ENCODE measurements at places on chromosomes 12 and 14.

GRCh38 chr12:75750716-75751306 lies 239.4 kb upstream of the KRR1 start:
- no peak for DNase-seq

- no peak for DNase-seq
Observed at GRCh38 chr12:76501390-76501789, 58.2 kb downstream of the OSBPL8 start.

- no peak for DNase-seq
Observed at GRCh38 chr12:104064842-104065427, 604 bp downstream of the HCFC2 start.

DNA sequence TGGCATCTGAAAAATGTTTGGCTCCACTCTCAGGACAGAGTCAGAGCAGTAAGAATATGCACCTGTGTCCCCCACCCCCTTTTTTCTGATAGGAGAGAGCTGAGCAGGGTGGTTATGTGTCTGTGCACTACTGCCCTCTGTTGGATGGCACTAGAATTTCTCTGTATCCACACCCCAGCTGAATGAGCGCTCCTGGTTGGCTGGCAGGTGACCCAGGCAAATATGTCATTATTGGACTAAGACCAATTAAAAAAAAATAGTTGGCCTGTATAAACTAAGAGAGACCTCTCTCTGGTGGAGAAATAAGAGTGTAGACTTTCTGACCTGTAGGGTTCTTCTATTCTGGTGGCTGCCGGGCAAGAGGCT lies 107.0 kb downstream of the PTCSC3 start:
- DNase-seq, result no peak

- no peak for DNase-seq
Observed at GRCh38 chr14:83153081-83153480, 1619.4 kb upstream of the SEL1L start.

GRCh38 chr12:67748743-67749040 lies 100.1 kb downstream of the DYRK2 start:
- DNase-seq, result no peak

- DNase-seq, result no peak
Observed at GRCh38 chr12:118581371-118581770, 205.0 kb downstream of the SUDS3 start.

DNA sequence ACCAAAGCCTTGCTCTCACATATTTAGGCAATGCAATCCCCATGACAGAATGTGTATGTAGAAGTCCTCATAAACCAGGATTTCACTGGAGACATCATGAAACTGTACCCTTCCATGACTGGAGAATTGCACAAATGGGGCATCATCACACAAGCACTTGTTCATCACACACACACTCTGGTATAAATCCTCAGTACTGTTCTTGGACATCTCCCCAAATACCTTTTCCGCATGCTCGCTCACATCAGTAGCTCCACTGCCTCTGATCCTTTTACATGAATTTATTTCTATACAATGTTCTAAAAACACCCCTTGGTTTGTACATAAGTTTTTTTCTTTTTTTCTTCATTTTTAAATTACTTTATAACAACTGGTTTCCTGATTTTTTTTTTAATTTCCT lies 3.3 kb upstream of the ING4 start:
- DNase-seq, result no peak

GRCh38 chr14:80585506-80585835 lies 356.1 kb downstream of the CEP128 start:
- no peak for DNase-seq

- DNase-seq, result no peak
Observed at GRCh38 chr14:65438266-65438933, 25.9 kb downstream of the FUT8 start.

DNA sequence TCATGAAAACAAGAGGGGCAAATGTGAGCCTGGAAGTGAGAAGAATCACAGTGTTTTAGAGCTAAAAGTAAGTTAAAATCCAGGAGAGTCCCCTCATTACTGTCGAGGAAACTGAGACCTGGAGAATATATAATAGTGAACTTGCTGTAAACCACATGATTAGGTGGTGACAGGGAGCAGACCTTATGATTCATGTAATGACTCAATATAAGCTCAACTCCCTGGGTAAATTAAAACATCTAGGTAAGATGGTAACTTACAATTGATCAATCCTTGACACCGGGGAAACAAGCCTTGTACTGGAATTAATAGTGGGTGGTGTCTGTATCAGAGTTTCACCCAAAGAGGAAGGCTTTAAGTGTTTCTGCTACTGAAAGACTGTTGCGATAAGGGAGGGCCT lies 269.3 kb downstream of the SNAPC1 start:
- DNase-seq, result no peak

DNA sequence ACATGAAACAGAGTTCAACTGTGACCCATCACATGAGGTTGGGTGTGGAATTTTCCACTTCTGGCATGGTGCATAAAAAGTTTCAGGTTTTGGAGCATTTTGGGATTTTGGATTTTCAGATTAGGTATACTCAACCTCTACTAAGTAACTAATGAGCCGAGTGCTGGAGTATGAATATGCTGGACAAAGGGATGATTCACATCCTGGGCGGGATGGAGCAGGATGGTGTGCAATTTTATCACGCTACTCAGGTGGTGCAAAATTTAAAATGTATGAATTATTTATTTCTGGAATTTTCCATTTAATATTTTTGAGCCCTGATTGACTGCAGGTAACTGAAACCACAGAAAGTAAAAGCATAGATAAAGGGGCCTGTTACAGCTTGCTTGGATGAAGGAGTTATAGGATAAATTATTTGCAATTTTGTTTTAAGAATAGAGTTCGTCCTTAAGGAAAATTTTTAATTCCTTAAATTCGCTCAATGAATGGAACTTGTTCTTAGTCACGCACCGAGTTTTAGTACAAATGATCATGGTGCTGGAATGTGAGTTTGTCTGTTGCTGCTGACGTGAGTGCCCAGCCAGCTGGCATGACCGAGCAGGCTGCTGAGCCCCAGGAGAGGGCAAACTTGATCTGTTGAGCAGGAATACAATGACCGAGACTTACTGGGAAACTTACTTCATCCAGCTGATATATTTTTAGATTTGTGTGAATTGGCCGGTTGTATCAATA lies 176.3 kb downstream of the ESR2 start:
- no peak for DNase-seq

GRCh38 chr12:12689647-12690300 lies 6.2 kb downstream of the GPR19 start:
- DNase-seq, result no peak

DNA sequence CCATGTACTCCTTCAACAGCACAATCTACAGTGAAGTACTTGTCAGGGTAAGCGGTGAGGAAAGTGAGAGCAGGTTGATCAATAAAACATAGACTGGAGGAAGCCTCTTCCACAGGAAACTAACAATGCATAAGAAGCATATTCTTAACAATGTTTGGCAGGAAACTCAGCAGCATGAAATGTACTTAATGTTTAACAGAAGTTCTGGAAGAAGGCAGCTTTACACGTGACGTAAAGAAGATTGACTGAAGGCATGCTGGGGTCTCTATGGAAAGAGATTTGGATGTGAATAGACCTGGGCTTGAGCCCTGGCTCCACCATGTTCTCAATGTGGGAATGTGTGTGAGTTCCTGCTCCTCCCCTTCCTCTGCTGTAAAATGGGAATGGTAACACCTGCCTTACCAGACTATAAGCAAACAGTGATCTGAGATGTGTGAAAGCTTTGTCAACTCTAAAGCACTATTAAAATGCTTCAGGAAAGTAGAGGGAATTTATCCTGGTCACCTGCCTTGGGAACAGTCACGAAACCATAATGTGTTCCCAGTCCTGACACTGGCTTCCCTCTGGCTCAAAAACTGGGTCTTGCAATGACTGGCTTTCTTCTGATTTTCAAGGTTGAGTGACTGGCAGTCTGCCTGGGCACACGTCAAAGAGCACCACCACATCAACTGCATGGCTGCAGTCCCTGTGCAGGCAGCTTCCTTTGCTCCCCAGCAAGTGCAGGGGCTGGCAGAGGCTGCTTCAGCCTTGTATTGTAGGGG lies 384.6 kb downstream of the APAF1 start:
- no peak for DNase-seq

DNA sequence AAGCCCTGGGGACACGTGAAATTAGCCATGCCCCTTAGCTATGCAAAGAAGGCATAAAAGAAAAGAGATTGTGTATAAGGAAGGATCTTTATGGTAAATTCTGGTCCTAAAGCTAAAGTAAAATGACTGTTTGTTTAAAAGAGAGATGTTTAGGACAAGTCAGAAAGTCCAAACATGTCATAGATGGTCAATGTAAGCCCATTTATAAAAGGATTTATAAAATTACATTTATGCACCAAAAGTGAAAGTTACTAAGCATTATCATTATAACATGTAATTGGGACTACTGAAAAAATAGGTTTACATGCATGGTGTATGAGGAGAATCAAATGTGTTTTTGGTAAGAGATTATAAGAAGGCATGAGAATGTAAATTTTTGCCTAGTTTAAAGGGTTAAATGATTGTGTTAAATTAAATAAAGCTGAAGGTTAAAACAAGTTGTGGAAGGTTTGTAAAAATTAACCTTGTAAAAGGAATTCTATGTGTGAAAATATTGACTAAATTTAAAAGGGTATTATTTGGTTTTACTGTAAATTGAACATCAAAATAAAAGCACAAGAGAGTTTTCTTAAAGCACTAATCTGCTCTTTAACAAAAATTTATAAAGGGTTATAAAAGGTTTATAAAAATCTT lies 50.4 kb upstream of the TSPAN8 start:
- no peak for DNase-seq
